ENCODE measurements at places on chromosomes 5 and 9. TPM values are rescaled to one million over a fixed set of nuclear protein-coding genes. Genes with fewer than 3 reads are reported as not detected.

PCDHGB5 gene
- polyA plus RNA-seq, result 19.6 TPM

GRCh38 chr5:126912616-126913200 lies 117.7 kb downstream of the MARCHF3 start:
- H3K4me1 ChIP-seq, result no peaks in the 10 kb centered on the region
- H3K4me3 ChIP-seq, result no peak overlapping the region
- no peaks in the 10 kb centered on the region for H3K27me3 ChIP-seq
- DNase-seq, result peak; percentile 34

DNA sequence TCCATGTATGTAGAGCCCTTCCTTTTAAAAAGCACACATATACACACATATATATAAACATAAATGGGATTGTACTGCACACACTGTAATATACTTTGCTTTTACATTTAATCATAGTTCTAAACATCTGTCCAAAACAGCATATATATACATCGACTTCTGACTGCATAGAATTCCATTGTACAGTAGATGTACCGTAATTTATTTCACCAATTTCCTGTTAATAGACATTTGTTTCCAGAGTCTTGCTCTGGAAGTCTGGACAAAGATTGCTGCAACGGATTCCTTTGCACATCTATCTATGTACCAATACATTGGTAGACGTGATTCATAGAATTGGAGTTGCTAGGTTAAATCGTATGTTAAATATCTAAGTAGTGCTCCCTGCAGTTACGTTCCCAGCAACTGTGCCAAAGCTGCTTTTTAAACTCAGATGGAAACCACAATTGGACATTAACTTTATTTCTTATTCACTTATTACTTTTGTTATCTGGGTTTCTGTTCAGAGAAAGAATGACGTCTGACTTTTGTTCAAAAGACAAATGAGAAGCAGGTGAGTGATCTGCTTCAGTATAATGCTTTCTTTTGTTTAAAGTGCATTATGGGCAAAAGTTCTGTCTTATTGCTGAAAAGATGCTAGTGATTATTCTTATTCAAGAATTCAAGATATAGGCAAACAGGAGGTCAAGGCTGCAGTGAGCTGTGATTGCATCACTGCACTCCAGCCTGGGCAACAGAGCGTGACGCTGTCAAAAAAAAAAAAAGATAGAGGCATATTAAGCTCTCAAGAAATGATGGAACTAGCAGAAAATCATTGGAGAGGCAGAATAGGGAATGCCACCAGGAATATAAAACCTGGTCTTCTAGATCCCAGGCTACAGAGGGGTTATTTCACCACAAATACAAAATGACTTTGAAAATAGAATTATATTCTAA lies 138.2 kb downstream of the FGF1 start:
- H3K4me3 ChIP-seq, result no peak overlapping the region
- H3K27ac ChIP-seq, result no peak overlapping the region
- H3K36me3 ChIP-seq, result no peaks in the 10 kb centered on the region
- DNase-seq, result no peak
- H3K4me1 ChIP-seq, result peaks cover 10% of the 10 kb centered on the region

CCL19 gene
- not detected for polyA plus RNA-seq

- no peak overlapping the region for H3K4me3 ChIP-seq
- H3K27me3 ChIP-seq, result no peaks in the 10 kb centered on the region
- H3K27ac ChIP-seq, result peak overlapping the region; percentile 73
- peak; percentile 99 for DNase-seq
These were observed 525.9 kb upstream of the CLINT1 start for GRCh38 chr5:158384535-158385481.

GRCh38 chr5:41636605-41637004 lies 126.2 kb upstream of the PLCXD3 start:
- no peaks in the 10 kb centered on the region for H3K36me3 ChIP-seq
- H3K4me1 ChIP-seq, result no peaks in the 10 kb centered on the region
- DNase-seq, result peak; percentile 12

- H3K27ac ChIP-seq, result no peak overlapping the region
- H3K27me3 ChIP-seq, result no peaks in the 10 kb centered on the region
- no peak for DNase-seq
- no peaks in the 10 kb centered on the region for H3K36me3 ChIP-seq
- H3K4me3 ChIP-seq, result no peak overlapping the region
These were observed 86.1 kb downstream of the WWC1 start for GRCh38 chr5:168377525-168377924.

DNA sequence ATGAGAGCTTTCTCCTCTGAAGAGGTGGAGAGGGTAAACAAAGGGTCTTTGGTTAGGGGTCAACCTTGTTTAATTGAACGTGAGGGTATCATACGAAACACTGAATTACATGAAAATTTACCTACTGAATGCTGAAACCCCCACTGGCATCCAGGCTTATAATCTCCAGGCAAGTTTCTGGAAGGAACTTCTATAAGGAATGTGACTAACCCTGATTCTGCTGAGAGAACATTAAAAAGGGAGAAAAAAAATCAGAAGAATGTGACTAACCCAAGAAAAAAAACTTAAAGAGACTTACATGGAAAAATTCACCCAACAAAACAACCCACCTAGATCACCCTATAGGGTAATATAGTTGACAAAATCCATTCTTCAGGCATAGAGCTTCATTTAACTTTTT lies 55.5 kb downstream of the APC start:
- H3K27me3 ChIP-seq, result no peaks in the 10 kb centered on the region
- DNase-seq, result no peak
- no peaks in the 10 kb centered on the region for H3K4me1 ChIP-seq
- peaks cover 7% of the 10 kb centered on the region for H3K36me3 ChIP-seq

- no peaks in the 10 kb centered on the region for H3K4me1 ChIP-seq
- H3K4me3 ChIP-seq, result no peak overlapping the region
- no peak for DNase-seq
- no peaks in the 10 kb centered on the region for H3K36me3 ChIP-seq
- no peaks in the 10 kb centered on the region for H3K27me3 ChIP-seq
- H3K27ac ChIP-seq, result no peak overlapping the region
These were observed 7.9 kb upstream of the C1QTNF2 start for GRCh38 chr5:160378330-160378729.

- no peaks in the 10 kb centered on the region for H3K27me3 ChIP-seq
- H3K4me1 ChIP-seq, result no peaks in the 10 kb centered on the region
- no peaks in the 10 kb centered on the region for H3K36me3 ChIP-seq
- H3K27ac ChIP-seq, result no peak overlapping the region
- DNase-seq, result no peak
- H3K4me3 ChIP-seq, result no peak overlapping the region
These were observed 69.7 kb downstream of the LIX1 start for GRCh38 chr5:97072696-97073095.

PCDHA1 gene
- polyA plus RNA-seq, result 0.12 TPM

PRKAA1 gene
- polyA plus RNA-seq, result 85.4 TPM

BTNL8 gene
- polyA plus RNA-seq, result not detected

DNA sequence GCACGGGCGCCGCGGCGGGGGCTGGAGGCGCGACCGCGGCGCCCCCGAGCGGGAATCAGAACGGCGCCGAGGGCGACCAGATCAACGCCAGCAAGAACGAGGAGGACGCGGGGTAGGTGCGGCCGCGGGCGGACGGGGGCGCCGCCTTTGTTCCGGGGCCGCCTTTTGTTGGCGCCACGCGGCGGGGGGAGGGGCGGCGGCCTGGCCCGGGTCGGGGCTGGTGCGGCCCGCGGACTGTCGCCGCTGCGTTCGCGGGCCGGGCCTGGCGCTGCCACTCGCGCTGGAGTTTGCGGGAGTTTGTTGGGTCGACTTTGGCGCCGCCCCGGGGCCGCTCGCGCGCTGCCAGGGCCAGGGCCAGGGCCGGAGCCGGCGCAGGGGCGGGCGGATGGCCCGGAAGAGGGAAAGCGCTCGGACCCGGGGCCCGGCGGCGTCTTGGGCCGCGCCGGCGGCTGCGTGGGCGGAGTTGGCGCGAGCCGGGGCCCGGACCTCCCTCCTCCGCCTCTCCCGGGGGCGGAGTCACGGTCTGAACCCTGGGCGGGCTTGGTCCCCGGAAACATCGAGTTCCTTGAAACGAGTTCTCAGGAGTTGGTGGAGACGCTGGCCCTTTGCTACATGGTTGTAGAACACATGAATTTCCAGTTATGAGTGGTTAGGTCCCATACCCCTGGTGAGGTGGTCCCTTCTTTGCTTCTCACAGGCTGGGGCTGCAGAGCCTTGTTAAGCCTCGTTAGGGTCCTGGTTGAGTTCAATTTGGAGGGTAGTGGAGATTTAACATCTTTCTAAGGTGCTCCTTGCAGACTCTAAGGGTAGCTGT lies 809 bp downstream of the HNRNPAB start:
- DNase-seq, result peak; percentile 68
- H3K36me3 ChIP-seq, result peaks cover 31% of the 10 kb centered on the region
- peaks cover 19% of the 10 kb centered on the region for H3K4me1 ChIP-seq
- H3K4me3 ChIP-seq, result peak overlapping the region; percentile 98
- H3K27me3 ChIP-seq, result no peaks in the 10 kb centered on the region
- peak overlapping the region; percentile 78 for H3K27ac ChIP-seq

- no peak within 1 kb of the TSS for H3K27ac ChIP-seq
- no peak within 1 kb of the TSS for H3K4me3 ChIP-seq
- H3K4me1 ChIP-seq, result no peaks in the 10 kb centered on the region
- no peak for DNase-seq
- no peaks in the 10 kb centered on the region for H3K27me3 ChIP-seq
- H3K36me3 ChIP-seq, result no peaks in the 10 kb centered on the region
These were observed at the start of gene TRPM3 for GRCh38 chr9:71121275-71122021. Gene TRPM3, minus strand, starts transcription at chr9:71121621. Its CDS starts 267 bp downstream, at chr9:71121354.

GRCh38 chr9:2228641-2229040 lies 213.5 kb downstream of the SMARCA2 start:
- H3K27me3 ChIP-seq, result no peaks in the 10 kb centered on the region
- no peak overlapping the region for H3K27ac ChIP-seq
- H3K36me3 ChIP-seq, result no peaks in the 10 kb centered on the region
- no peak overlapping the region for H3K4me3 ChIP-seq

PPP2R2B gene
- polyA plus RNA-seq, result 0.67 TPM

GRCh38 chr5:120614531-120615180 lies 150.6 kb downstream of the PRR16 start:
- no peaks in the 10 kb centered on the region for H3K36me3 ChIP-seq
- H3K27ac ChIP-seq, result no peak overlapping the region
- no peaks in the 10 kb centered on the region for H3K27me3 ChIP-seq
- peaks cover 8% of the 10 kb centered on the region for H3K4me1 ChIP-seq
- DNase-seq, result peak; percentile 68

- H3K36me3 ChIP-seq, result no peaks in the 10 kb centered on the region
- peak; percentile 85 for DNase-seq
- H3K4me3 ChIP-seq, result no peak overlapping the region
- no peak overlapping the region for H3K27ac ChIP-seq
- H3K4me1 ChIP-seq, result no peaks in the 10 kb centered on the region
- H3K27me3 ChIP-seq, result no peaks in the 10 kb centered on the region
These were observed 53.1 kb upstream of the EDIL3 start for GRCh38 chr5:84437673-84438315.

GRCh38 chr9:115442054-115442453 lies 324.1 kb upstream of the TNC start:
- no peak overlapping the region for H3K27ac ChIP-seq
- peak; percentile 28 for DNase-seq
- H3K4me3 ChIP-seq, result no peak overlapping the region
- no peaks in the 10 kb centered on the region for H3K27me3 ChIP-seq

- H3K4me3 ChIP-seq, result no peak overlapping the region
- H3K4me1 ChIP-seq, result no peaks in the 10 kb centered on the region
- no peaks in the 10 kb centered on the region for H3K36me3 ChIP-seq
- no peaks in the 10 kb centered on the region for H3K27me3 ChIP-seq
- DNase-seq, result no peak
These were observed 207.8 kb downstream of the KDM4C start for GRCh38 chr9:6965566-6965965.

DNA sequence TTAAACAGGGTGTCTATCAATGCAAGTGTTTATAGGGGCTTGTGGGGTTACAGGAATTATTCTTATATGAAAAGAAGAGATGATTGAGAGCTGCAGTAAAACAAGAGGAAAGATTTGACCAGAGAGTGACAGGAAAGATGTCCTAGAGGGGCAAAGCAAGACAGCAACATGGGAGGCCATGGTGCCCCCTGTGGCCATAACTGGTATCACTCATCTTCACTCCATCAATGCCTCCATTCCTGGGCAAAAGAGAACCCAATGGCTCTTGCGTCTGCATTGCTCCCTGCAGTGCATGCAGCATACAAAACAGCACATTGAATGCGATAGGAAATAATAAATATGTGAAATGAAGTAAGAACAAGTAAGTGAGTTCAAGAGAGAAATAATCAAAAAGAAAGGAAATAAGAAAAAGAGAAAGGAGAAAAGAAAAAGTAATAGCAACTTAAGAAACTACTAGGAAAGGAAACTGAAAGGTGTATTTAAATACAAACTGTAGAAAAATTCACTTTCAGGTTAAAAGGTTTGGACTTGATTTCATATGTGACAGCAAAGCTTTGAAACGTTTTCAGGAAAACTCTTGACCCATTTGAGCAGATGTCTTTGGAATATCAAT lies 206.6 kb downstream of the SEMA5A start:
- no peak for DNase-seq
- H3K4me3 ChIP-seq, result no peak overlapping the region
- no peak overlapping the region for H3K27ac ChIP-seq
- H3K36me3 ChIP-seq, result no peaks in the 10 kb centered on the region

Measured in fibroblast of lung (primary cell).